Airway epithelial cell (primary cell): ENCODE measurements at places on chromosomes 5 and 9. TPM values are rescaled to one million over a fixed set of nuclear protein-coding genes. Genes with fewer than 3 reads are reported as not detected.

The GPR151 gene
- not detected in 2 replicates for total RNA-seq

The PTPRD gene
- 0.23 and 0.28 TPM in 2 replicates for total RNA-seq

The TRIM7 gene
- 66.5 and 84.9 TPM in 2 replicates for total RNA-seq

The FOXD1 gene
- total RNA-seq = 2.0 and 3.0 TPM in 2 replicates

The DNM1 gene
- total RNA-seq = 0.65 and 1.5 TPM in 2 replicates

The PCDHGA1 gene
- total RNA-seq = 0.28 TPM in 1 of 2 replicates, not detected in the other

The SHROOM1 gene
- total RNA-seq = 2.4 and 3.7 TPM in 2 replicates

The AGXT2 gene
- not detected in 2 replicates for total RNA-seq

The DMXL1 gene
- total RNA-seq = 10.2 and 16.6 TPM in 2 replicates

The RIOK2 gene
- 10.1 and 17.1 TPM in 2 replicates for total RNA-seq

The PCDHA1 gene
- 0.14 TPM in 2 replicates for total RNA-seq

The SLC6A7 gene
- total RNA-seq = not detected in 2 replicates

The EQTN gene
- total RNA-seq = 0.78 TPM in 1 of 2 replicates, not detected in the other

The RANBP6 gene
- total RNA-seq = 11.1 and 17.4 TPM in 2 replicates

The PLAA gene
- total RNA-seq = 31.8 and 37.4 TPM in 2 replicates
